Gastrocnemius medialis (tissue), 4 donors: ENCODE measurements at places on chromosomes 1 and 21. TPM values are rescaled to one million over a fixed set of nuclear protein-coding genes. Genes with fewer than 3 reads are reported as not detected.

GRCh38 chr1:232900818-232901217 is 49.6 kb upstream of the NTPCR start:
- no peaks in the 10 kb centered on the region for H3K27me3 ChIP-seq
- peaks cover 27% of the 10 kb centered on the region for H3K4me1 ChIP-seq
- no peaks in the 10 kb centered on the region for H3K36me3 ChIP-seq
- peak; percentile 26 for DNase-seq
- H3K4me3 ChIP-seq = no peak overlapping the region
- H3K27ac ChIP-seq = peak overlapping the region; percentile 48

GRCh38 chr1:103513711-103514110 is 11.8 kb upstream of the RNPC3 start:
- H3K27me3 ChIP-seq = no peaks in the 10 kb centered on the region
- no peaks in the 10 kb centered on the region for H3K36me3 ChIP-seq
- DNase-seq = no peak
- H3K27ac ChIP-seq = no peak overlapping the region
- no peak overlapping the region for H3K4me3 ChIP-seq

DNA sequence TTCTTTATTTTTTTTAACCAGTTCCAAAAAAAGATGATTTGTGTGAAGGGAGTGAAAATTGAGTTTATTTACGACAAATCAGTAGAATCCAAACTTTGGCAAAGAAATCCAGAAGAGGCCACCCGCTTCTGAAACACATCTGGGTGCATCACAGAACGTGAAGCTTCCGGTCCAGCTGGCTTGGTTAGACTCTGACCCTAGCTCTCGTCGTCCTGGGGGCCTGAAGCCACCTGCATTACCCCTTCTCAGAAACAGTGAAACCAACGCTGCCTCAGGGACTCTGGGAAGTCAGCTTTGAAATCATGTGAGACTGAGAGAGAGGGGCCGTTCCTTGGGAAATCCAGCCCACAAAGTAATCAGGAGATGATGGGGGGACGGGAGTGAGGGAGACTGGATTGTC is 21.8 kb downstream of the AJAP1 start:
- H3K4me1 ChIP-seq = no peaks in the 10 kb centered on the region
- no peaks in the 10 kb centered on the region for H3K27me3 ChIP-seq
- no peak for DNase-seq
- no peaks in the 10 kb centered on the region for H3K36me3 ChIP-seq
- no peak overlapping the region for H3K27ac ChIP-seq

- no peak overlapping the region for H3K4me3 ChIP-seq
Observed at GRCh38 chr21:44995343-44995941, 55.6 kb downstream of the SLX9 start.

DNA sequence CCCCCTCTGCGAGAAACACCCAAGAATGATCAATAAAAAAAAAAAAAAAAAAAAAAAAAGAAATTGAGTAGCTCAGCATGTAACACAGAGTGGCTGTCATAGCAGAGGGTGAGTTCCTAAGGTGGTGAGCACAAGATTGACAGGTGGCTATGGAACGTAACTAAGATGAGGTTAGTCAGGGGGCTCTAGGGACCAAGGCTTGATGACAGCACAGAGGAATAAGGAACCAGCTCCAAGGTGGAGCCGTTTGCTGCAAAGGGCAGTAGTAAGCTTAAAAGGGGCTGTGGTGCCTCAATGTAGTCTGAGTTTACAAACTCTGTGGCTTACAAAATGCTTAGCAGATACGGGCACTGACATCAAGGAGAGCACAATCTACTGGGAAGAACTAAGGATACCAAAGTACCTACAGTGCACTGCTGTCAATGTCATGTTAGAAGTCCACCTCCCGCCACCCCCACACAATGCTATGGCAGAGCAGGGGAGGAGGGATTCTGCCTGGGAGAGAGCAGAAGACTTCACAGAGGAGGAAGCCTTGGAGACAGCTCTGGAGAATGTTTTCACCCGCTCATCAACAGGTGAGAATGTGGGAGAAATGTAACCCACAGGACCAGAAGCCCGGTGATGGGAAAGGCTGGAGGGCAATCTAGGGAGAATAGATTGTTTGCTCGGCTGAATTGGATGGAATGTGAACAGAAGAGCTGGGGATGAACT is 13.1 kb downstream of the IQGAP3 start:
- no peak for DNase-seq
- H3K4me3 ChIP-seq = no peak overlapping the region
- no peak overlapping the region for H3K27ac ChIP-seq
- peaks cover 8% of the 10 kb centered on the region for H3K4me1 ChIP-seq

GRCh38 chr1:219299420-219299819 is 125.7 kb downstream of the LYPLAL1 start:
- peaks cover 5% of the 10 kb centered on the region for H3K4me1 ChIP-seq
- no peak overlapping the region for H3K4me3 ChIP-seq
- no peak overlapping the region for H3K27ac ChIP-seq

DNA sequence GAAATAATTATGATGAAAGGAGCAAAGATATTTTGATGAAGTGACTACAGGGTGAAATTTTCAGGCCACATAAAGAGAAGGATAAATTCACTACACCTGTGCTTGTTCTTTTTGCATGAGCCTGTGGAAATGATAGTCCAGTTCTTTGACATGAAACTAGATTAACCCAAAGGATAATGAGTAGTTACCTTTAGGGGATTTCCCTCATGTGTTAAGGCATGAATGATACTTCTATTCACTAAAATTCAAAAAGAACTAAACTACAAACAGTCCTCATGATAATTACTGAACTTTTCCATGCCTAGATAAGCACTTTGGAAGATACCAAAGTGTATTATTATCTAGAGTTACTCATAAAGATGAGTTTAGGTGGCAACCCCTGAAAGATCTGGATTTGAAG is 244.3 kb downstream of the PTPRC start:
- no peak for DNase-seq
- H3K4me3 ChIP-seq = no peak overlapping the region
- H3K4me1 ChIP-seq = no peaks in the 10 kb centered on the region
- H3K27ac ChIP-seq = no peak overlapping the region
- no peaks in the 10 kb centered on the region for H3K27me3 ChIP-seq

GRCh38 chr1:179860652-179861051 is 17.0 kb downstream of the TOR1AIP2 start:
- no peak overlapping the region for H3K27ac ChIP-seq
- no peak overlapping the region for H3K4me3 ChIP-seq
- peaks cover 6% of the 10 kb centered on the region for H3K4me1 ChIP-seq
- peaks cover 76% of the 10 kb centered on the region for H3K36me3 ChIP-seq
- no peak for DNase-seq

GRCh38 chr21:38622081-38622826 is 124.0 kb upstream of the ERG start:
- H3K27me3 ChIP-seq = no peaks in the 10 kb centered on the region
- H3K4me3 ChIP-seq = no peak overlapping the region
- no peak for DNase-seq
- no peak overlapping the region for H3K27ac ChIP-seq

DNA sequence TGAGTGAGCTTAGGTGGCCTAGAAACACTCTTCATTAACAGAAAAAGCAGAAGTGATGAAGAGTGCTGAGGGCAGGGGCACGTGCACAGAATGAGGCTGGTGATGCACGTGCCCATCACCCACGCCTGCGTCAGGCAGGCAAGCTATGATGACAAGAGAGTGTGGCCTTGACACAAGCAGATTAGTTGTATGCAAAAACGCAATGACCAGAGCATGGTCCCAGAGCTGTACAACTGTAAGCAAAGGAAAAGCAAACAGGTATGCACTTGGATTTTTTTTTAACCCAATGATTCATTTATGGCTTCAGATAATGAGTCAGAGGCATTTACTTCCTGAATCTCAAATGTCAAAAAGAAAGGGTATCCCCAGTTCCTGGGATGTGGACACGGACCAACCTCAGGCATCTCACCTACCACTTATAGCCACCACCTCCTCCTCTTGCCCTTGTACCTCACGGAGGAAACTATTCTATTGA is 9.1 kb upstream of the TMEM61 start:
- DNase-seq = no peak
- no peak overlapping the region for H3K4me3 ChIP-seq
- H3K4me1 ChIP-seq = peaks cover 9% of the 10 kb centered on the region
- H3K36me3 ChIP-seq = no peaks in the 10 kb centered on the region
- H3K27me3 ChIP-seq = no peaks in the 10 kb centered on the region

DNA sequence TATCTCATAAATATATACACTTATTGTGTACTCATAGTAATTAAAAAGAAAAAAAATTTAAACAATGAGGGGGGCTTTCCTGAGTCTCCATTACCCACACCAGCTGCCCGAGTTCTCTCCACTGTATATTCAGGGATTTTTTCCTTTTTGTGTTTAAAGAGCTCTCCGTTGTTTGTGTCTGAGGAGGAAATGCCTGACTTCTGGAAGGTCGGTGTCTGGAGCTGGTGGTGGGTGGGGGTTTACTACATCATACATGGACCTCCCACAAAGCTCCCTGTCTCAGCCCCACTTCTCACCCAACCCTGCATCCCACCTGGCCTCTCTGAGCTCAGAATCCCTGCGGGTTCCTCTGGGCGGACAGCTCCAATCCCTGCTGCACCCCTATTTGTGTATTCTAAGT is 64.1 kb upstream of the ETV3 start:
- H3K36me3 ChIP-seq = no peaks in the 10 kb centered on the region
- H3K4me1 ChIP-seq = no peaks in the 10 kb centered on the region

CD1B gene
- not detected for total RNA-seq
